Placental pericyte (primary cell): ENCODE measurements at places on chromosomes 7 and 10. TPM values are rescaled to one million over a fixed set of nuclear protein-coding genes. Genes with fewer than 3 reads are reported as not detected.

FAM237B gene
- not detected in 2 replicates for total RNA-seq

TRIM73 gene
- total RNA-seq = 0.22 and 0.29 TPM in 2 replicates

EPO gene
- not detected in 2 replicates for total RNA-seq

CBX3 gene
- 86.4 and 114 TPM in 2 replicates for total RNA-seq

TMEM229A gene
- total RNA-seq = not detected in 2 replicates

GNGT1 gene
- not detected in 2 replicates for total RNA-seq

CHST15 gene
- total RNA-seq = 6.3 and 15.9 TPM in 2 replicates

NEUROD6 gene
- not detected in 2 replicates for total RNA-seq

ZNF212 gene
- total RNA-seq = 7.3 and 7.7 TPM in 2 replicates

GRID2IP gene
- not detected in 2 replicates for total RNA-seq

VWDE gene
- 0.14 TPM in 1 of 2 replicates, not detected in the other for total RNA-seq

FKBP6 gene
- total RNA-seq = not detected in 2 replicates

RASSF4 gene
- 3.0 and 3.7 TPM in 2 replicates for total RNA-seq

WEE2 gene
- total RNA-seq = not detected in 2 replicates

FAM25A gene
- total RNA-seq = not detected in 2 replicates

HOXA4 gene
- total RNA-seq = 0.29 TPM in 1 of 2 replicates, not detected in the other

TEX36 gene
- not detected in 2 replicates for total RNA-seq

CACNB2 gene
- total RNA-seq = under 0.01 and 0.14 TPM in 2 replicates

SRRM3 gene
- 0.57 and 0.66 TPM in 2 replicates for total RNA-seq

UTF1 gene
- total RNA-seq = not detected in 2 replicates

C10orf105 gene
- total RNA-seq = under 0.01 TPM in 1 of 2 replicates, not detected in the other

LRRC27 gene
- total RNA-seq = 8.7 and 15.3 TPM in 2 replicates

SPDYE16 gene
- total RNA-seq = not detected in 2 replicates

CALHM1 gene
- not detected in 2 replicates for total RNA-seq

PHYHIPL gene
- total RNA-seq = not detected in 2 replicates

CDC14C gene
- total RNA-seq = not detected in 2 replicates

PPP1R17 gene
- total RNA-seq = not detected in 2 replicates

SOSTDC1 gene
- total RNA-seq = not detected in 2 replicates

EGFR gene
- 99.8 and 136 TPM in 2 replicates for total RNA-seq

CDHR1 gene
- under 0.01 TPM in 1 of 2 replicates, not detected in the other for total RNA-seq

CEP55 gene
- 1.3 and 55.1 TPM in 2 replicates for total RNA-seq

AOAH gene
- not detected in 2 replicates for total RNA-seq

SMKR1 gene
- total RNA-seq = 0.66 TPM in 1 of 2 replicates, not detected in the other

FGL2 gene
- 0.14 and 0.44 TPM in 2 replicates for total RNA-seq

SPDYE8 gene
- total RNA-seq = not detected in 2 replicates

C7orf57 gene
- under 0.01 TPM in 1 of 2 replicates, not detected in the other for total RNA-seq

CPA2 gene
- 0.22 TPM in 1 of 2 replicates, not detected in the other for total RNA-seq

TRIM4 gene
- total RNA-seq = 12.9 and 26.9 TPM in 2 replicates

TMEM213 gene
- total RNA-seq = not detected in 2 replicates

TLX1 gene
- total RNA-seq = not detected in 2 replicates

GIMAP6 gene
- total RNA-seq = 0.14 TPM in 1 of 2 replicates, not detected in the other
